ENCODE measurements at places on chromosomes 1 and 21. TPM values are rescaled to one million over a fixed set of nuclear protein-coding genes. Genes with fewer than 3 reads are reported as not detected.

GRCh38 chr1:61348025-61348665 lies 265.8 kb downstream of the NFIA start:
- no peak for DNase-seq

DNA sequence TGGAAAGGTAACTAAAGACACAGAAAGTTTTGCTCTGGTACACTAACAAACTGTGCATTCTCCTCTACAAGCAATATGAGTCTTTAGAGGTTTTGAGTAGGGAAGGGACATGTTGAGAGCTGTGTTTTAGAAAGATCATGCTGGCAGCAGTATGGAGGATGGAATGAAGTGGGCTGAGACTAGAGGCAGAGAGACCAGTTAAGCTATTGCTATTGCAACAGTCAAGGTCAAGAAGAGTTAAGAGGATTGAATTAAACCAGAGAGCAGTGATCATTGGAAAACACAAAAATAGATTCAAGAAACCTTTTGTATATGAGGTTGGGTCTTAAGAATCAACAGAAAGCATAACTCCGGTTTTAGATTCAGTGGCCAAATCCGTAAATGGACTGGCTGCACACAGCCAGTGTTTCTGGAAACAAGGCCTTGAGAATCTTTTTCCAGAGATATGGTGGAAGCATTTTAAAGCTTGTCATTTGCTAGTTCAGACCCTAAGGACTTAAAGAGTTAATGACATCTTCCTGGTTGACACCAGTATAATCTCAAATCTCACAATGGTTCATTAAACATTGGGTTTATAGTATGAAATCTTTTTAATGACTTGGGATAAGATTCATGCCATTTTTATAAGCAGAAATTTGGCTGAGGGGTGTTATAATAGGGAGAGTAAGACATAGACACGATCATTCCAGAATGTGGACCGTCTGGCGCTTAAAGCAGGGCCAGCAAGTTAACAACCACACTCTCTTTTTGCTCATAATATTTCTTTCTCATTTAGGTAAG lies 177.9 kb downstream of the NR5A2 start:
- DNase-seq = no peak

DNA sequence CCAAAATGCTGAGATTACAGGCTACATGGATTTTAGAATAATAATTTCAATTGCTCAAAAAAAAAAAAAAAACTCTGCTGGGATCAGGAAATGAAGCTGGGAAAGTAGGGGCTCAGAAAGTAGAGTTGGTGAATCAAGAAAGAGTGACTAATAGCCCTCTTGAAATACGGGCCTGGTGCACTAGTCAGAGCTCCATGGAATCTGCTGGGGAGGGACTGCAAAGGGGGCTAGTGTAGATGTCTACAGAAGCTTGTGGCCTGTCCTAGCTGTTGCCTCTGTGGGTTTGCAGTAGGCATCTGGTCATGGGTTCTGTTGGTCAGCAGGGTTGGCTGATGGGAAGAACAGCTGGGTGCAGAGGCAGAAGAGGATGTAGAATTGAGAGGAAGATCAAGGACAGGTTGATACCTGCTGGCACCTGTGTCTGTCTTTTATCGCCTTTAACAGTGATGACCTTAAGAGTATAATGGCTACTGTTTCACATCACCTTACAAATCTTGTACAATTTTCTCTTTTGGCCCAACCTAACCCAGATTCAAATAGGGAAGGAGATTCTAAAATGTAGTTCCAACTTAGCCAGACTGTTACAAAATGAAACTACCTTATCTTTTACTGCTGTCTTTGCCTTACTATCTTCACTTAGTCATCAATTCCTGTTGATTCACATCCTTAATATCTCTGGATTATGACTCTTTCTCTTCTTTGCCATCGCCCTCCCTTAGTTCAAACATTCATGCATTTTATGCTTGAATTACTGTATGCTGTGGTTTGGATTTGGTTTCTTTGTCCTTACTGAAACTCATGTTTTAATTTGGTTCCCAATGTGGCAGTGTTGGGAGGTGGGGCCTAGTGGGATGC lies 126.2 kb downstream of the GIPC2 start:
- no peak for DNase-seq

- DNase-seq = no peak
These were observed 448 bp upstream of the COL9A2 start for GRCh38 chr1:40317394-40318074.

DNA sequence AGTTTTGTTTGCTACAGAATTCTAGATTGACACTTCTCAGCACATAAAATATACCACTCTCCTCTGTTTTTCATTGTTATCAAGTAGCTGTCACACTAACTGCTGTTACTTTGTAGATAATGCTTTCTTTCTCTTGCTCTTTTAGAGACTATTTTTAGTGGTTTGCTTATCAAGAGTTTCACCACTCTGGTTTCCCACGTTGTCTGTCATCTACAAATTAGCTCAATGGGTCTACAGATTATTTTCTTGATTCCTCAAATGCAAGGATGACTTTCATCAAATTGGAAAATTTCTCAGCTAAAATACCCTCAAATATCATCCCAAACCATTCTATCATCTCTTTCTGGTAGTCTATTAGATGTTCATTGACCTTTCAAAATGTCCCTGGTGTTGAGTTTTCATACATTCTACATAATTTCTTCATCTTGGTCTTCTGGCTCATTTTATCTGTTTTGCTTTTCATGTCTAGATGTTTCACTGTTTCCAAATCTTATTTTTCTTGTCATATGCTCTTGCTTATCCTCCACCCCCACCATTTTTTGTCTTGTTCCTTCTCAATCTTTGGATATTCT lies 122.5 kb downstream of the TRIM33 start:
- DNase-seq = no peak

GRCh38 chr1:176205332-176205914 lies 1.7 kb downstream of the COP1 start:
- no peak for DNase-seq

- no peak for DNase-seq
These were observed 11.6 kb downstream of the MYBPH start for GRCh38 chr1:203163891-203164635.

Gene CERS2
- 185 TPM for total RNA-seq

Gene TPTE
- total RNA-seq = not detected

Gene PODN
- not detected for total RNA-seq

Gene PAFAH2
- total RNA-seq = 10.1 TPM

Gene CRYAA
- not detected for total RNA-seq

Gene IVL
- total RNA-seq = not detected

Gene GNB1
- 418 TPM for total RNA-seq

Measured in activated T-cell treated with anti-CD3 and anti-CD28 coated beads, Interleukin-2, amount 50 U/mL, for 72 hours (primary cell).